Prostate gland (tissue), 2 donors: ENCODE measurements at places on chromosomes 12 and 14.

DNA sequence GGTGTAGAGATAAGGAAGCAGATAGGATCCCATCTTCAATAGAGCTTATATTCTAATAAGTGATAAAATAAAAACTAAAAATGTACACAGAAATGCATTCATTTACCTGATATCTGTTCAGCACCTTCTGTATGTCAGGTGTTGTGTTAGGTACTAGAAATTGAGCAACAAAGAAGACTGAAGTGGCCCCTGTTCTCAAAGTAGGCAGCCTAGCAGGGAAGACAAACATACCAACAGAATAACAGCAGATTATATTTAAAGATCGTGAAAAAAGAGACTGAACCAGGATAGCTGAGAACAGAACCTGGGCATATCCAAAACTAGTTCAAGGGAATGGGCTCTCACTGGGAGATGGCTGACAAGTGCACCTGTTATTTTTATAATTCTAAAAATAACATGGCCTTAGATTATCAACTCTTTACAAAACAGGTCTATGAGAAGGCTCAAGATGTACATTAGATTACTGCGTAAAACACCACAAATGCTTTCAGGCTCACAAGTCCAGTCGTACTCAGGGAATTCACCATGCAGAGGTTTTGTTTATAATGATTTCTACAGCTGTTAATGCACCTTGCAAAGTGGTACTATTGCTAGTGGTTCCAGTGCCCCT lies 16.4 kb downstream of the ANO6 start:
- DNase-seq = no peak

DNA sequence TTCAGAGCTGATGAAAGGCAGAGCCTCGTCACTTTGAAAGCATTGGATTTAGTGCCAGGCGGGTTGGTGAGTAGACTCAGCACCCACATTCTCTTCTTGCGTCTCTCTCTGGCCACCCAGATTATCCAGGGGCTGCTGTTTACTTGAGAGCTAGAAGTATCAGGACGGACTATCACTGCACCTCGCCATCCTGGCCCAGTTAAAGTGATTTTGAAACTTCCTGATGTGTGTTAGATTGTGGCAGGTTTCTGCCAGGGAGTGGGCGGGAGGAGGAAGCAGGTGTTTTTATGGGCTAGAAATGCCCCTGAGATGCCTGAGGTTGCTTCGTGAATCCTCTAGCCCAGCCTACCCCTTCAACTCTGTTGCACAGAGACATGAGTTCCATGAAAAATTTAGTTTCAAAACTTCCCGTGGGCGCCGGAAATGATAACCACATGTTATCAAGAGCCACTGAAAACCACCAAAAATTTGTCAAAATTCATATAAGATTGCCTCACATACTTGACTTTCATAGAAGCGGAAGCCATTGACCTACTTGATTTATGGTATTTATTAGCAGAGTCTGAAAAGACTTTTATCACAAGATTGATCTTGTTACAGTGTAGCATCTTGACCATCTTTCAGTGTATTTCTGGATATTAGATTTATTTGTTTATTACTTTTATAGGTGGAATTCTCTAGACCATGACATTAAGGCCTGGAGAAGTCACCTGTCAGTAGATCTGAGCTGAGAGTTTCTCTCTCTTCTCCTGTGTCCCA lies 466.0 kb downstream of the RAD51B start:
- no peak for DNase-seq

- DNase-seq = peak; percentile 41
Observed at GRCh38 chr12:57621497-57622292, 10.5 kb downstream of the ARHGEF25 start.

DNA sequence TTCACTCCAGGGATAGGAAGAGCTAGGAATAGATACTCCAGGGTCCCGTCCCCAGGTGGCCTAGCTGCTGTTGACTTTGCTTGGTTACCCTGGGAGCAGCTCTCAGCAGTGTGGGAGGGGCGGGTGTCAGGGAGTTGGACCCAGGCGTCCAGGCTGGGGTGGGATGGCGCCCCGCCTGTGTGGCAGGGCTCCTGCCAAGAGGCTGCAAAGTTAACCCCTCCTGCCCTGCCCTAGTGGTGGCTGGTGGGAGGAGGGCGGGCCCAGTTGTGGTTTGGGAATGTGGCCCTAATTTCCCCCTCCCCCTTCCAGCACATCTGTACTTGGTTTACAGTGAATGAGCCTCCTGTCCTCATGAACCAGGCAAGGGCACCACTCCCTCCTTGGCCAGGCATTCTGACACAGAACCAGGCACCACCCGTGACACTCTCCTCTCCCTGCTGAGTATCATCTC lies 1.7 kb upstream of the RARG start:
- DNase-seq = no peak

DNA sequence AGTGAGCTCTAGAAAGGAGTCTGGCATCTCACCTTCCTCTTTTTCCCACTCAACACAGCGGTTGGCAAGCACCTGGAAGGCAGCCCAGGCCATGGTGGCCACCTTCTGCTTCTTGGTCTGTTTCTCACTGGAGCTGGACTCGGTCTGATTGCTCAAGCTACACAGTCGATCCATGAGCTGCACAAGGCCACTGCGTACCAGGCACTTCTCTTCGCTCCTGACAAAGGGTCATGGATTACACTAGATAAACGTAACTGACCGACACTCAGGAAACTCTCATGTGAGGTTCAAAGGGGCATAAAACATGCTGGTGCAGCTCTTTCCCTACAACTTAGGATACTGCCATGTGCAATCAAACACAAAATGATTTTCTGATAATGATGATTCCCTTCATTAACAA lies 113.7 kb downstream of the TRAFD1 start:
- DNase-seq = no peak

GRCh38 chr12:31456562-31456961 lies 130.6 kb upstream of the SINHCAF start:
- no peak for DNase-seq

- no peak for DNase-seq
Observed at GRCh38 chr12:89540586-89540985, 14.7 kb upstream of the POC1B start.

GRCh38 chr12:68036642-68037041 lies 47.4 kb downstream of the IFNG-AS1 start:
- no peak for DNase-seq

GRCh38 chr12:51822956-51823355 lies 25.6 kb downstream of the FIGNL2 start:
- DNase-seq = no peak

DNA sequence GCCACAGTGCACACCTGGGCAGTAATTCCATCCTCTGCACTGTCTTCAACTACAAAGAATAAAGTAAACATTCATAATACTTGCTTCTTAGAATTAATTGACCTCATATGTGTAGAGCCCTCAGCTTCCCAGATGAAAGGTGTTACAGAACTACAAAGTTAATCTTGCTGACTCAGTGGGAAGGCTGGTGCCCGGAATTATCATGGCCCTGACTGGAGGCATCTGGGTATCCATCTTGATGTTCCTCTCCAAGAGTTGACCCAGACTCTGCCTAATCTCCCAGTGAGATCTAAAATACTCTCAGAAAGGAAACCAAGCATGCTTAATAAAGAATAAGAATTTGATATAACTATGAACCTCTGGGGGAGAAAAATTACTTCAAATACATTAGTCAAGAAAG lies 147.0 kb upstream of the ARID2 start:
- no peak for DNase-seq

DNA sequence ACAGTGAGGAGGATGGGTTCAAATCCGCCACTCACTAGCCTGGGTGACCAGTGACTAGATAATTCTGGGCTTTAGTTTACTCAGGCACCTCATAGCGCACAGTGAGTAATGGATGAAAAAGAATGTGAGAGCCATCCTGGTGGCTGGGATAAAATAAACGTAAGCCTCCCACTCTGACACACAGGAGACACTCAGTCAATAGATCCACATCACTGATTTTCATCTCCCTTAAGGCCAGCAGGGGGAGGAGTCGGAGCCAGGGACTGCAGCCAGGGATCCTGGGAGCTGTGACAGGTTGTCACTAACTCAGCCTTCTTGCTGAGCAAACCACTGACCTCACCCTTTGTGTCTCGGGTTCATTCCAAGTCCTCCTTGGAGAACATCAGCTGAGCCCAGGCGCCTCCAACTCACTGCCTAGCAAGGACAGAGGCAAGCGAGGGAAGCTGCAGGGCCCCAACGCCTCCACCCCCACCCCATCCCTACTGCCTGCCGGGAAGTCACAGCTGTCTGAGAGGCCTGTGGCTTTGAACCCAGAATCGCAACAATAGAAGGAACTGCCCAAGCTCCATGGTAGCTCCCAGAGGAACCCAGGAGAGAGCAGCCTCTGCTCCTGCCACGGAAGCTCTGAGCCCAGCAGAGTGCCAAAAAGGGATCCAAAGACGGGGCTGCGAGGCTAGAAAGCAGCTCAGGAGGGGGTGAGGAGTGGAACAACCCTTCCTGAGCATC lies 30.7 kb downstream of the PXN start:
- DNase-seq = peak; percentile 67

GRCh38 chr14:70955543-70956480 lies 48.6 kb downstream of the PCNX1 start:
- DNase-seq = no peak

DNA sequence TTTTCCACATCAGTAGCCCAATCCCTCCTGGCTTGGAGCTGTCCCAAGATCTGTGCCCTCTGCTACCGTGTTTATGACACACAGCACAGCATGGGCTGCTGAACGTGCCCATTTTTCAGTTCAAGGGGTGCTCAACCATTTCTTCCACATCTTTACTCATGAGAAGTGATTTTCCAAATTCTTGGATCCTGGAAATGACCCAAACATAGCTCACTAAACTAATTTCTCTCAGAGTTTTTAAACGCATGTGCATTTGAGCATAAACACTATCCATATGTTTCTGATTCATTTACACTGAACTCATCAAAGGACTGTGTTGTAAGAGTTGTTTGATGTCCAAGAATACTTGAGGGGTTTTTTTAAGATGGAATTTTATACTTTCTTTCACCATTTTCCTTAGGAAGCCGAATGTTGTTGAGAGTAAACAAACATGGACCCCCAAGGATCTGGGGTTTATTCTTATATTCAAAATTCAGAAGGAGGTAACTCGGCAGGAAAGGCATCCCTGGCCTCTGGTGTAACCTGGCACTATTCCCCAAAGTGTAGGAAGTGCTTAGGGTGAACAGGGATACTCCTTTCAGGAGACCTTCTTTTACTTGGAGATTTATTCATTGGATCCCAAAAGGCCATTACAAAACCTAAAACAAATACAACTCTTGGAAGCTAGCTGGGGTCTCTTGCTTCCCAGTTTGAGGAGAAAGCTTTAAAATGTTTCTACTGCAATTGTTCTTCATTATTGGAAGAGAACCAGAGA lies 215.0 kb downstream of the BMP4 start:
- no peak for DNase-seq

GRCh38 chr14:104756477-104757237 lies 3.7 kb downstream of the SIVA1 start:
- no peak for DNase-seq

DNA sequence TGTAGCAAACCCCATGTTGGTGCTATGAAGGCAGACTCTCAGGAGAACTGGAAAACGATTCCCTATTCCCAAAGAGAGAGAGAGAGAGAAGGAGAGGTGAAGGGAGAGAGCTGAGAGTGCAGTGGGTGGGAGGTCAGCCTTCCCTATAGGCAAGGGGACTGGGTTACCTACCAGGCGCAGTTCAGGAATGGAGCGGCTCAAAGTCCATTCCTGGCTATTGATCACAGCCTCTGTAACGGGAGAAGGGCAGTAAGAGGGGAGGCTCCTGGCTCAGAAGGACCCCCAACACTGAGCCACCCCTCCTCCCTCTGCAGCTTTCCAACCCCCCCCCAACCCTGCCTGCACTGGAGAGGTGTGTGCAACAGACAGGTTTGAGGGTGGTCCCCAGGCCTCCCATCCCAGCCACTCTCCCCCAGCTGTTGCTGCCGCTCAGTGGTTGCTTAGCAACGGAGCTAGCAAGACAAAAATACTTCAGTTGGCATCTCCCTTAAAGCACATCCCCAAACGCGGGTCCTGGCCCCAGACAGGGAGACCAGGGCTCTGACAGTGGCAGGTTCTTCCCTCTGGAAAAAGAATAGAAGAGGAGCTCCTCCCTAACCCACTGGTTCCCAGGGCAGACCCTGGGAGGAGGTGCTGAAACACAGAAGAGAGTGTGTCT lies 3.2 kb downstream of the AGAP2 start:
- DNase-seq = no peak

GRCh38 chr12:23867794-23868193 lies 81.7 kb downstream of the SOX5 start:
- no peak for DNase-seq

DNA sequence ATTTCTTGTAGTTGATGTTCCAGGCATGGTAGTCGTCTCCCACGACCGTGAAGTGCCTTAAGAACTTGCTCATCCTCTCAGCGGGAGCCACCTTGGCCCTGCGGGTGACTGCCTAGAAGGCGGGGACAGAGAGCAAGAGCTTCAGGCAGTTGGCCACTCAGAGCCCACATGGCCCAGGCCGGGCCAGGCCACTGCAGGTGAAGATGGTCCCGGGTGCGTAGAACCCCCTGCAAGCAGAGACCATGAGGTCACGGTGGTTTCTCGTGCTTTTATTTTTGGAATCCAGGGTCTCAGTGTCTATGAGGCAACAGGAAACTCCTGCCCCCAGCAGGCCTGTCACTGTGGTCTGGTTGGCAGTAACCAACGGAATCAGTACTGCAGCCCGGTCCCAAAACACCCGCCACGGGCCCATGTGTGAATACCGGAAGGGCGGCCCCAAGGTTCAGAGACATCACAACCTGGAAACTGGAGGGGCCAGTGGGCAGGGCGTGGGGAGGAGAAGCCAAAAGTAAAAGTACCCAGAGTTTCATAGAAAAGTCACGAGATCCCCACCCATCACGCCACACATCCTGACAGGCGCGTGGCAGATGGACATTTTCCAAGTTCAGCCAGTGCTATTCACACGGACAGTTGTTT lies 27.5 kb downstream of the HVCN1 start:
- DNase-seq = no peak

DNA sequence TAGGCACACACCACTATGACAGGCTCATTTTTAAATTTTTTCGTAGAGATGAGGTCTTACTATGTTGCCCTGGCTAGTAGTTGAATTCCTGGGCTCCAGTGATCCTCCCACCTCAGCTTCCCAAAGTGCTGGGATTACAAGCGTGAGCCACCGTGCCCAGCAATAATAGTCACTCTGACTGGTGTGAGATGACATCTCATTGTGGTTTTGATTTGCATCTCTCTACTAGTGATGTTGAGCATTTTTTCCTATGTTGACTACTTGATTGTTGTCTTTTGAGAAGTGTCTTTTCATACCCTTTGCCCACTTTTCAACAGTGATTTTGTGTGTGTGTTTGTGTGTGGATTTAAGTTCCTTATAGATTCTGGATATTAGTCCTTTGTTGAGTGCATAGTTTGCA lies 26.3 kb downstream of the ATP2A2 start:
- no peak for DNase-seq

- DNase-seq = no peak
Observed at GRCh38 chr14:23532658-23533057, 18.9 kb downstream of the ZFHX2 start.
